Eye (tissue), 1 donor: ENCODE measurements at places on chromosomes 2 and 18.

- no peak for DNase-seq
Observed at GRCh38 chr2:9258501-9258900, 51.9 kb downstream of the ASAP2 start.

DNA sequence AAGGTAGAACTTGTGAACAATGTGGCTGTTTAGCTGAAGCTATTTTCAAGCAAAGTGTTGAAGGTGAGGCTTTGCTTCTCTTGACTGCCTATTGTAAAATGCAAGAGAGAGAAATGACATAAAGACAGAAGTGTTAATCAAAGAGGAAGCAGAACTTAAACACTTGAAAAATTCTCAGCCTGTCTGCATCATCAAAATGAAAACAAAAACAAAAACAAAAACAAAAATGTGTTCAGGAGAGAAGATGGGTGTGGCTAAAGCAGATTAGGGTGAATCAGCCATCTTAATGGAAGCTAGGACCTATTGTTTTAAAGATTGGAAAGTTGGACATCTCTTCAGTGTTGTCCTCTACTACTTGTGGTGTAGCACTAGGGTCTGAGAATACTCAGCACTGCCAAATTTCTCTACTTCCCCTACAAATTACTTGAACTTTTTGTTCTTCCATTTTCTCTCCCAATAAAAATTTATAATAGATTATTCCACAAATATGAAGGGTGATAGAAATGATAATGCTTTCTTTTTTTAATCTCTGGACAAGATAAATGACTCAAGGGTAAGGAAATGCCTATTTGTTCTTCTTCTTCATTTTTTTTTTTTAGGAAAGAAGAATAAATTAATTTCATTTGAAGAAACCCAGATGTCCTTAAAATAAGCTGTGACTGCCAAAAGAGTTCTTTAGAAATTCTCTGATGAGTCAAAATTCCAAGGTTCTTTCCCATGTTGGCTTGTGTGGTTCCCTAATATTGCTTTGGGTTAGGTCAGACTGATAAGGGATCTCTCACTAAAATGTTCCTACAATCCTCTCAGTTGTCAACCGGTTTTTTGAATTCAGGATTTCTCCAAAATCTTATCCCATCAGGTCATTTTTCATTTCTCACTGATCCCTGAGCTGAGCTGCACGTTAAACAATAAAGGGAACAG, 571.2 kb upstream of the ZEB2 start:
- no peak for DNase-seq

- no peak for DNase-seq
Observed at GRCh38 chr18:4821801-4822200, 366.7 kb upstream of the DLGAP1 start.

GRCh38 chr18:13405305-13406038, 186.9 kb downstream of the LDLRAD4 start:
- DNase-seq: no peak

- DNase-seq: no peak
Observed at GRCh38 chr2:9143264-9143815, 63.3 kb upstream of the ASAP2 start.

DNA sequence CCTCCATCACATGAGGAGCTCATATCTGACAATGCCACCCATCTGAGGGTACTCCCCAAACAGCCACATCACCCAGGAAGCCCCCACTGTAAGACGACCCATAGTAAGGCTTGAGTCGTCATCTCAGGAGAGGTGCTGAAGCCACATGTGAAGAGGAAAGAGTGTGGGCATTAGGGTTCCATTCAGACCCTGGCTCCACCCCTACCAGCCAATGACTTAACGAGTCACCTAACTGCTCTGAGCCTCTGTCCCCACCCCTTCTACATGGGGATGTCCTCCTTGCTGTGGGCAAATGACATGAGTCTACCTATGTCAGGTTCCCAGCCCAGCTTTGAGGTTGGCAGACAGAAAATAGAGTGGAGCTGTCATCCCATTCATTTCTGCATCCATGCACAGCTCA, 46.3 kb downstream of the C1QL2 start:
- no peak for DNase-seq

DNA sequence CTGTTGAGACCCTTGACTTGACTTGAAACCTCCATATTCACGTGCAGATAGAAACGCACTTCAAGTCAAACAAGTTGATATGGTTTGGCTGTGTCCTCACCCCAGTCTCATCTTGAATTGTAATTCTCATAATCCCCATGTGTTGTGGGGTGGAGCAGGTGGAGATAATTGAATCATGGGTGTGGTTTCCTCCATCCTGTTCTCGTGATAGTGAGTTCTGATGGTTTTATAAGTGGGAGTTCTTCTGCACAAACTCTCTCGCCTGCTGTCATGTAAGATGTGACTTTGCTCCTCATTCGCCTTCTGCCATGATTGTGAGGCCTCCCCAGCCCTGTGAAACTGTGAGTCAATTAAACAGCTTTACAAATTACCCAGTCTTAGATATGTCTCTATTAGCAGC, 21.4 kb downstream of the SLC3A1 start:
- no peak for DNase-seq

DNA sequence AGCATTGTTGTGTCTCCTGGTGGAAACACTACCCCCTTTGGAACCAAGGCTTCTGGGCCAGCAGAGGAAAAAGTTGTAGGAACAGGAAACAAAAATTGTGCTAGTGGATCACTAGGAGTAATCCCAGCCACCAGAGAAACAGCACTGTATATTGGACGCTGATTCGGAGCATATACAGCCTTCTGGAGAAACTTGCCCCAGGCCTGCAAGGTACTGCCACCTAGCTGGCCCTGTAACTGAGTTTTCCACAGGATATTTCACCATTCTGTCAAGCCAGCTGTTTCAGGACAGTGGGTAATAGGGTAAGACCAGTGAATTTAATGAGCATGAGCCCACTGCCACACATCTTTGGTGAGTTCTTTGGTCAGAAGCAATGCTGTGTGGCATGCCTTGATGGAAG, 25.1 kb upstream of the EMILIN2 start:
- no peak for DNase-seq

DNA sequence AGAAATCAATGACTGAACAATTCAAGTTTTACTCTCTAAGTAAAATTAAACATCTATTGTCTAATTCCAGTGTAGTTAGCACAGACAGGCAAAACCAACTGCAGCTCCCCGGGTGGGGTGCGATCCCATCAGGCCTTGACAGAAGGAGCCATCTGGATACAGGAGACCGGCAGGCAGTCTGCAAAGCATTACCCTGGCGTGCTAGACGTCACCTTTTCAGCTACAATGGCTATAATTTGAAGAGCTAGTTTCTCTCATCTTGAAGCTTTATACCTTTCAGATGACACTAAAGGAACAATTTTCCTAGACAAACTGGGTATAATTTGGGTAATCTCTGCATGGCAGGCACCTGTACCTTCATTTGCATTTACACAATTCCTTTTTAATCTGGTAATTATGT, 761.5 kb upstream of the SOX11 start:
- peak; percentile 31 for DNase-seq

- DNase-seq: peak; percentile 49
Observed at GRCh38 chr2:118835746-118836410, 11.6 kb downstream of the EN1 start.

DNA sequence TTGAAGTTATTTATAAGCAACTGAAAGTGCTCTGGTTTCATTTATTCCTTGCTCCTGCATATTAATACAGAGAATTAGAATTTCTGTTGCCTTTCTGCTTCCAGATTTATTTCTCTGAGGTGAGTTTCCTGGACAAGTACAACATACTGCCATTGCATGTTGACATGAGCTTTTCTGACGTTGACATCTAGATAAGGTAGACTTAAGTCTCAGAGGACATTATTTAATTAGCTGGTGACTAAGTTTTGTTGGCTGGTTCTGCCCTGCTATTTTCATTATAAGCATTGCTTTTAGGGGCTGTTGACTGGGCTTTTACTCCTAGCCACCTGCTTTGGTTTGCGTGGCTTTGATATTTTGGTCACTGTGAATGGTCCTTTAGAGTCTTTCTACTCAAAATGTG, 282.9 kb upstream of the SPRED2 start:
- no peak for DNase-seq

DNA sequence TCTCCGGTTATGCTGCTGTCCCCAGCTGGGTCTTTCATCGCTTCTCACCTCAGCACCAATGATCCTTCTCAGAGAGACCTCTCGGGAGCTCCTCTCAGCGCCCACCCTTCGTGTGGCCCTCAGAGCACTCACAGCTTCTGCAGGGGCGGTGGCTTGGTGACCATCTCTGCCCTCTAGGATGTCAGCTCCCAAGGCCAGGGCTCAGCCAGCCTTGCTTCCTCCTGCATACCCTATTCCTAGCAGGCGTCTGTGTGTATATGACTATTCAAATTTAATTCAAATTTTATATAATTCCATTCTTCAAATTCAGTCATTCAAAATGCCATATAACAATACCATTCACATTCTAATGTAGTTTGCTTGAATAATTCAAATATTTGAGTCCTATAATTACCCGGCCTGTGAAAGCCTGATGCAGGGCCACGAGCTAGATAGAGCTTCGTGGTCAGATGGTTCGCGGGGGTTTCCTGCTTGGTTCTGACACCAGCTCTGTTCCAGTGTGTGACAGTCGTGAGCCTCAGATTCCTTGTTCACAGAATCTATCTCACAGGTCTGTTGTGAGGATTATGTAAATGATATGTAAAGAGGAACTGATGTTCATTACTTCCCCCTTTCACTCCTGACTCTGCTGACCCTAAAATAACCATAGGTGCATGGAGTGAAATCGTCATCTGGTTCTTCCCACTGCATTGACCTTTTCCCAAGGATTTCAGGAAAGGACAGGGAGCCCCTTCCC, 94.0 kb upstream of the CNGA3 start:
- DNase-seq: no peak

GRCh38 chr2:154078926-154079325, 207.2 kb downstream of the GALNT13 start:
- DNase-seq: no peak

GRCh38 chr2:231188506-231189170, 9.8 kb upstream of the ARMC9 start:
- DNase-seq: no peak

DNA sequence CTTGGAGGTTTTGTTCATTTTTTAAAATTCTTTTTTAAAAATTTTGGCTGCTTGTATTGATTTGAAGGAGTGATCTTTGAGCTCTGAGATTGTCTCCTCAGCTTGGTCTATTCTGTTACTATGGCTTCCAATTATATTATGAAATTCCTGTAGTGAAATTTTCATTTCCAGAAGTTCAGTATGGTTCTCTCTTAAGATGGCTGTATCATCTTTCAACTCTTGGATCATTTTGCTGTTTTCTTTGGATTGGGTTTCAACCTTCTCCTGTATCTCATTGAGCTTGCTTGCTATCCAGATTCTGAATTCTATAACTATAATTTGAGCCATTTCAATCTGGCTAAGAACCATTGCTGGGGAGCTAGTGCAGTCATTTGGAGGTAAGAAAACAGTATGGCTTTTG, 270.8 kb upstream of the NT5C1B start:
- DNase-seq: no peak

DNA sequence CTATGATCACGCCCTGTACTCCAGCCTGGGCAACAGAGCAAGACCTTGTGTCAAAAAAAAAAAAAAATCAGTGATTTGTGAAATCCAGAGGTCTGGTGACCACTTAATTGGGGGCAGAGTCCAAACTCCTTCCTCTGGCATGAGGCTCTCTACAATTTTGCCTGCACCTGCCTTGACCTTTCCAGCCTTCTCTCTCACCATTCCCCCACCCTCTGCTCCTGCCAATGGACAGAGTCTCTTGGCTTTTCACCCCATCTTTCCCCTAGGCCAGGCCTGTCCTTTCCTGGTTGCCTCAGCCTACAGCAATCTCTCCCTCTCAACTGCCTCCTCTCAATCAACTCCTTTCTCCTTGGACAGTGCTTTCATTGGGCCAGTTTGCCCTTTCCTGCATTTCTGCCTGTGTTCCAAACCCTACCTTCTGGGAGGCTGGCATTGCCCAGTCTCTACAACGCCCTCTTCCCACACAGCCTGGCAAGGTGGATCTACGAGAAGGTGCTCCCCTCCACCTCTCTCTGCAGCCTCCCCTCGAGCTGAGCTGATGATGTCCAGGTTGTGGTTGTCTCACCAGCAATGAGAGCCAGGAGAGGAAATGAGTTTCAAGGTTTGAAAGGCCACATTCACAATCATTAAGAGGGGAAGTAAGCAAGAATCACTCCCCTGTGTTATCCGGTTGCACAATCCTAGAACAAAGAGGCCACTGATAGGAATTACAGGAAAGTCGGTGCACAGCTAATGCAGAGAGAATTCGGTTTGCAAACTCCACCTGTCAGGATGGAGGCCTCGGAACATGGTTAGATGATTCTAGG, 39.5 kb upstream of the NPAS2 start:
- DNase-seq: no peak
